ENCODE measurements at places on chromosomes 7 and 10.

GRCh38 chr10:127875916-127876315, 16.8 kb downstream of the CLRN3 start:
- DNase-seq, result no peak

DNA sequence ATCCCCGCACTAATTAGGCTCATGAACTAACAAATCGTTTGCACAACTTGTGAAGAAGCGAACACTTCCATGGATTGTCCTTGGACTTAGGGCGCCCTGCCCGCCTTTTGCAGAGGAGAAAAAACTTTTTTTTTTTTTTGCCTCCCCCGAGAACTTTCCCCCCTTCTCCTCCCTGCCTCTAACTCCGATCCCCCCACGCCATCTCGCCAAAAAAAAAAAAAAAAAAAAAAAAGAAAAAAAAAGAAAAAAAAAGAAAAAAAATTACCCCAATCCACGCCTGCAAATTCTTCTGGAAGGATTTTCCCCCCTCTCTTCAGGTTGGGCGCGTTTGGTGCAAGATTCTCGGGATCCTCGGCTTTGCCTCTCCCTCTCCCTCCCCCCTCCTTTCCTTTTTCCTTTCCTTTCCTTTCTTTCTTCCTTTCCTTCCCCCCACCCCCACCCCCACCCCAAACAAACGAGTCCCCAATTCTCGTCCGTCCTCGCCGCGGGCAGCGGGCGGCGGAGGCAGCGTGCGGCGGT, at the start of gene EMX2:
EMX2 (plus strand) TSS at position 41 of the 519 bp plus-strand sequence. CDS start 522 bp downstream, outside the sequence.
- no peak for DNase-seq

DNA sequence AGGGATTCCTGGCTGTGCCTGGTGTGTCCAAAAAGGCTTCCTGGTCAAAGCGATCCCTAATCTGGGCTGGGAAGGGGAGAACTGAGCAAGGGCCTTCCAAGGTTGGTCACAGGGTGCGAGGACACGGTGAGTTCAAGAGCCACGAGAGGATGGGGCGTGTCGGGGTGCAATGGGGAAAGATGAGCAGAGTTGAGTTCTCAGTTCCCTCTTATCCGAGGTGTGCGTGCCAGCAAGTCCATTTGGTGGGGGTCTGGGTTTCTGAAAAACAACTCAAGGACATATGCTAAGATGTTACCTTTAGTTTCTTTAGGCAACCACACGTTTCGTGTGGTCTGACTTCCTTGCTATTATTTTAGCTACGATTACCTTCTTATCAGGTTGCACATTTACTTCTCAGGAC, 1.3 kb downstream of the ZNF775 start:
- DNase-seq, result no peak

DNA sequence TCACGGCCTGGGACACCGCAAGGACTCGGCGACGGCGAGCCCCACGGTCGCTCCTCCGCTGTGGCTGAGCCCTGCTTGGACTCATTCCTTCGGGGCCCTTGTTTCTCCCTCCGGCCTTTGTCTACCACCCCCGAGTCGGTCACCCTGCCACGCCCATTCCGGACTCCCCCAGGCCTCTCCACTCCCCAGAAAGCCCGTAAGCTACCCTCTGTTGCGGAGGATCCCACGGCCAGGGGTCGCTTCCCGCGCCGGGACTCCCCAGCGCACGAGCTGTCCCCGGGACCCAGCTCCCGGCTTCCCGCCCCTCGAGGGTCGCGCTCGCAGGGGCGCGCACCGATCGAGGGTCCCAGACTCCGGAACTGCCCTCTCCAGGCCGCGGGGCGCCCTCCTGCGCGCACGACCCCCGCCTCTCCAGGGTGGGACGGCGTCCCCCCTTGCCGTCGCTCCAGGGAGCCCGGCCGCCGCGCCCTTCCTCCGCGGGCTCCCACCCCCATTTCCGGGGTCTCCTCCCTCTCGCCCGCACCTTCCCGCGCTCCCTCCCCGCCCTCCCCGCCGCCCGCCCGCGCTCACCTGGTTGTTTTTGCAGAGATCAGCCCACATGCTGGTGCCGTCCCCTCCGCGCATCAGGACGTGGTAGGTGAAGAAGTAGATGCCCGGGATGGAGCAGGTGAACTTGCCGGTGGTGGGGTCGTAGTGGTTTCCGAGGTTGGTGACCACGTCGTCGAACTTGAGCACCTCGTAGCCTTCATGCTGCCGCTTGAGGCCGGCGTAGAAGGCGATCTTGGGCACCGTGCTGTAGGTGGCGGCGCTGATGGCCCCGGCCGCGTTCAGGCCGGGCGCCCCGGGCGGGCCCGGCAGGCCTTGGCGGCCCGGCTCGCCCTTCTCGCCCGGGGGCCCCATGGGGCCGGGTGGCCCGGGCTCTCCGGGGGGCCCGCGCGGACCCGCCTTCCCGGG, 1.5 kb downstream of the C1QL3 start:
- no peak for DNase-seq

- no peak for DNase-seq
Observed at GRCh38 chr7:132112657-132113056, 463.6 kb downstream of the PLXNA4 start.

DNA sequence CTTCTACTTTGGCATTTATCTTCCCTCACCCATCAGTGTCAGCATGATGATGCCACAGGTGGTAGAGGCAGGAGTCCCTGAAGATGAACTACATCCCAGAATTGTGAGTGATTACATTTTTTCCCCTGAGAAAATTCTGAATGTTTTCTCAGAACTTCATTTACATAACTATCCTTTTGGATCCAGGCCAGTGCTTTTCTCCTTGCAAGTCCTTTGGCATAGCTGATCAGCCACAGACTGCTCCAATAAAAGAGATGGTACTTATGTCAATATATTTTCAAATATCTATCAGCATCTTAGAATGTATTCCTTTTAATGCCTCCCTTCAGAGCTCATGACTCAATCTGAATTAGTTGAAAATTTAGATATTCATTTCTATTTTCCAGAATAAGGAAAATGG, 135.5 kb downstream of the IQUB start:
- DNase-seq, result no peak

DNA sequence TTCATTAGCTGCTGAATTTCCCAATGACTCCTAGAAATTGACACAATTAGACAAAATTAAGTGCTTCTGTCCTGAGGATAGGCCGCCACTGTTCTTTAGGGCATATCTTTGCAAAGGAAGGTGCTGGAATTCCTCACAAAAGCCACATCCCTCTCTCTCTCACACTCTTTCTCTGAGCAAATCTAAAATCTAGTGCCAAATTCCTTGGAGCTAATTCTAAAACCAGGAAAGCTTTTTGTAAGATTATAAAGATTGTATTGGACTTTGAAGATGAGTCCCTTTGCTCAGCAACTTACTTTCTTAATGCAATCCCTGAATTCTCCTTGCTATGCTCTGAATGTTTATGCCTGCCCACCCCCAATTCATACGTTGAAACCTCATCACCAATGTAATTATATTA, 288.9 kb downstream of the KCNMA1 start:
- no peak for DNase-seq

DNA sequence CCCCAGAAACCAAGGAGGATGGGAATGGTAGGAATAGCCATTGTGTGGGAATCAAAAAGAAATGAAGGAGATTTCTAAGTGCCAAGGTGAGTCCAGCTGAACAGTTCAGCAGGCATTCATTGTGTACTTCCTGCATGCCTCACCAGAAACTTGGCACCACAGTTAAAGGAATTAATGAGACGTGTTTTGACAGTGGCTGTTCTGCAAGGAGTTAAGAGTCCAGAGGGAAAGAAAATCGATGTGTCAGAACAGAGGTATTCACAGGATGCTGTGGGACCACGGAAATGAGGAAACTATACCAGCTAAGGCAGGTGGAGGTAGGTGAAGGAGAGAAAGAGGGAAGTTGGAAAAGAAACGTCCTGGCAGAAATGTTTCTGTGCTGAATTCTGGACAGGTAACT, 78.1 kb downstream of the PRKCQ start:
- no peak for DNase-seq

DNA sequence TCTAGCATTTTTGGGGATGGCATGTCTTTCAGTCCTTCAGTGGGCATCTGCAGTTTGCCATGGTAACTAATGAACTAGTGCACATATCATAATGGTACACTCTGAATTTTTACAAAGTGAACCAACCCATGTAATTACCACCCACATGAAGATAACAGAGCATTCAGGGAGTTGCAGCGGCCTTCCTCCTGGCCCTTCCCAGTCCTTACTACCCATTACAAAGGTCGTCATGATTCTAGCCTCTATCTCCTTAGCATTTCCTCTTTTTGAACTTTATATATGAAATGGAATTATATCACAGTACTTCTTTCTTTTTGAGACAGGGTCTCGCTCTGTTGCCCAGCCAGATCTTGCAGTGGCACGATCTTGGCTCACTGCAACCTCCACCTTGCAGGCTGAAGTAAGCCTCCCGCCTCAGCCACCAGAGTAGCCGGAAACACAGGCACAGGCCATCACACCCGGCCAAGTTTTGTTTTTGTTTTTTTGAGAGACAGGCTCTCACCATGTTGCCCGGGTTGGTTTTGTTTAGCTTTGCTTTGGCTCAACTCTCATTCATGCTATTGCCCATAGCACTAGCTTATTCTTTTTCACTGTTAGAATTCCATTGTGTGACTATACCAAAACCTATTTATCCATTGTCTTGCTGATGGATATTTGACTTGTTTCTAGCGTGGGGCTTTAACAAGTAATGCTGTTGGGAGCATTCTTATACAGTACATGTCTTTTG, 79.2 kb downstream of the APBB1IP start:
- no peak for DNase-seq

DNA sequence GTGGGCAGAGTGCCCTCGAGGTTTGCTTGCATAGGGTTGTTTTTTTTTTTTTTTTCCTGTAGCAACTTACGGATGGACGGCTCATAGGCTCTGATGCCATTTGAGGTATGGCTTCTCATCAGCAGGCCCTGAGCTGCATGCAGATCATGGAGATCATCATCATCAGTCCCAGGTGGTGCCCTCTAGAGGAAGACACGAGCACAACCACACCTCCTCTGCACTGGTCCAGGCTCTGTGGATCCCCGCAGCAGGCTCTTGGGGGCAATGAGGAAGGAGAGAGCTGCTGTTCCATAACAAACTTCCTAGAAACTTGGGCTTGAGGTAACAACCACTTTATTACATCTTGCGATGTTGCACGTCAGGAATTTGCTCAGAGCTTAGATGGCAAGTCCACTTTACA, 132.7 kb upstream of the CXCL12 start:
- DNase-seq, result no peak

Measured in HS-5 (cell line).